ENCODE measurements at places on chromosomes 6 and 20.

GRCh38 chr6:154605178-154605881, 94.8 kb upstream of the CNKSR3 start:
- DNase-seq, result no peak

GRCh38 chr6:137927777-137928218, 60.7 kb downstream of the TNFAIP3 start:
- DNase-seq, result no peak

GRCh38 chr6:138844192-138844591, 48.3 kb downstream of the ECT2L start:
- DNase-seq, result no peak

GRCh38 chr20:43458422-43458924, 777 bp downstream of the SRSF6 start:
- DNase-seq, result no peak

GRCh38 chr6:32692019-32692418, 25.6 kb upstream of the HLA-DQB1 start:
- no peak for DNase-seq

All from mucosa of descending colon (tissue), 3 donors.